ENCODE measurements at places on chromosomes 12 and 14.

DNA sequence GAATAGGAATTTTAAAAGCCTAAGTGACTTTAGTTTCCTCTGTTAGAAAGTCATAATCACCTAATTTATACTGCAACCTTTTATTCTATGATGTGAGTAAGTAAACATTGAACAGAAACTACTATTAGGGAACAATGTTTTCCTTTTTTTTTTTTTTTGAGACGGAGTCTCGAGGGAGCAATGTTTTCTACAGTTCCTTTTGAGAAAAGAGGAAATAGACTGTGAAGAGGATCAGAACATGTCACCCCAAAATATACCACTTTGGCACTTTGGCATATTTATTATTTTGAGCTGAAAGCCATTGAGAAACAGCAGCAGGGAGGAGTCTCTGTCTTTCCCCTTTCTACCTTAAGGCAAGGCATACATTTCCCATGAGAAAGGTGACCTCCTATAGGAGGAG lies 162.7 kb upstream of the CNOT2 start:
- no peak for DNase-seq

DNA sequence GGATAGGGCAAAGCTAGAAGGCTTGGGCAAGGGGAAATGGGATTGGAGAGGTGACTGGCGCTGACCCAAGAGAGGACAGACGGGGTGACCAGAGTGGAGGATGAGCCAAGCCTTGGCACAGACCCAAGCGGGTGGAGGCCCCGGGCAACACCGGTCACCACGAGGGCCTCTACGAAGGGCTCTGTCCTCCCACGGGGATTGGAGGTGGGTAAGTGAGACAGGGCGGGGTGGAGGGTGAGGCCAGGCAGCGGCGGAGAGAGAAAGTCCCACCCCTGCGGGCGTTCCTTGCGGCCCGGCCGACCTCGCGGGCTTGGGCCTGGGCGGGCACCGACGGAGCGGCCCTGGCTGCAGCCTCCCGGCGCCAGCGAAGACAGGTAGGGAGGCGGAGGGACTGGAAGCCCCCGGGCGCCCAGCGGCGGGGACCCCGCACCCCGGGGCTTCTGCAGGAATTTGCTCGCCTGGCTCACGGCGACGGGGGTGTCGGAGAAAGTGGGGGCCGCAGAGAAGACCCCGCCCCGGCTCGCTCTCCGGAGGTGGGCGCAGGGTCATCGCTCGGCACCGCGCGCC lies at the start of gene PAPLN:
Gene PAPLN, plus strand, starts transcription at position 288 of the 567 bp plus-strand sequence. CDS start 2,273 bp downstream, outside the sequence.
- DNase-seq = no peak

- DNase-seq = no peak
Observed at GRCh38 chr12:94889445-94890210, 113.9 kb downstream of the NDUFA12 start.

DNA sequence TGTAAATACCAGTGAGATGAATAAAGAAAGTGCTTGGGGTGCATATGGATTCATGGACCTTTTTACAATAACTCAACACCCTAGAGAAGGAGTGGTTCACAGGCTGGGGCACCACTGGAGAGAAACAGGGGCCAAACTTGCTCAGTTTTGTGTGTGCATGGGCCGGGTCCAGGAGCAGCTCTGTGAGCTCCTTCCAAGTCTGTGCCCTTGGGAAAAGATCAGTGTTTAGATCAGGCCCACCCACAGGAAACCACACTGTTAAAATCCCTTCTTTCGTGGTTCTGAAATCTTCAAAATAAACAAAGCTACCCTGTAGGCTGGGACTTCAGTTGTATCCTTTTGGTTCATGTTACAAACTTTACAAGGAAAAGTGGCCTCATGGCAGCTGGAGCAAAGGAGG lies 156.1 kb upstream of the TMEM260 start:
- DNase-seq = no peak

DNA sequence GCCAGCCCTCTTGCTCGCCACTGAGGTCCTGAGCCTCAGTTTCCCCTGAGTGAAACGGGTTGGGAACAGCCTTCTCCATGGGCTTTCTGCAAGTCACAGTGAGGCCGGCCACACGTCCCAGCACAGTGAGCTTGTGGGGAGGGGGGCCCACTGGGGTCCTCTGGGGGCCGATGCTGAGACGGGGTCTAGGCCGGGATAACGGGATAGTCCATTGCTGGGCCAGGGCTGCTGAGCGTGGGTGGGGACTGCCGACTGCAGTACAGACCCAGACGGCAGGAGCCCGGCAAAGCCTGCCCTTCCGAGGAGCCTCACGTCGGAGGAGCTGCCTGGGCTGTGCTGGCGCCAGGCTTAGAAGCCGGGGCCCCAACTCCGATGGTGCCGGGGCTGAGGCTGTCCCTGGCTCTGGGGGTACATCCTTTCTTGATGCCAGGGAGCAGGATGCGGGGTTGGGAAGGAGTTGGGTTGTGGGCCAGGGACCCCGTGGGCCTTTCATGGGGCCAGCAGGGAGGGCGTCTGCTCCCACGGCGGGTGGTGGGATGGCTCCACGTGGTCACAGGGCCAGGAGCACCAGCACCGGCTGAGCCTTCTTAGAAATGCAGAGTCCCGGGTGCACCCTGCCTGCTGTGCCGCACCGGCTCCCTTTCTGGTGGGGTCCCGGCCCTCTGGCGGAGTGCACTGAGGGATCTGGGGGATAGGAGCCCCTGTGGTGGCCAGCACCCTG lies 24.2 kb downstream of the NOC4L start:
- DNase-seq = no peak

GRCh38 chr14:54333511-54333910 lies 63.3 kb upstream of the CDKN3 start:
- DNase-seq = no peak

- no peak for DNase-seq
Observed at GRCh38 chr14:99664937-99665273, 19.2 kb upstream of the CYP46A1 start.

DNA sequence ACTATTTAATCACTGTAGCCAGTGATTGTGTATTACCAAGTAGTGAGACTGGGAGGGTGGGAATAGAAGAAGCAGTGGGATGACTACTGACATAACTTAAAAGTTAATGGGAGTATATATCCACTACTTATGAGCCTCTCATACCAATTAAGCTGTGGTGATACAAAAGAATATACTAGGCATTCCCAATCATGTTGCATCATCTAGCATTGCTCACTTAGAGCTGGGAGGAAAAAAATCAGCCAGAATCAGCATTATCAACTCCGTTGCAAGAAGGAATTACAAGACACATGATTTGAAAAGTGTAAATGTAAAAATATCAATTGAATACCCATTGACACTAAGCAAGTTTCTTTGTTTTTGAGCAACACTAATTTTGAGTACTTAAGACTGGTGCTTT lies 745 bp upstream of the PPP1R36 start:
- DNase-seq = no peak

DNA sequence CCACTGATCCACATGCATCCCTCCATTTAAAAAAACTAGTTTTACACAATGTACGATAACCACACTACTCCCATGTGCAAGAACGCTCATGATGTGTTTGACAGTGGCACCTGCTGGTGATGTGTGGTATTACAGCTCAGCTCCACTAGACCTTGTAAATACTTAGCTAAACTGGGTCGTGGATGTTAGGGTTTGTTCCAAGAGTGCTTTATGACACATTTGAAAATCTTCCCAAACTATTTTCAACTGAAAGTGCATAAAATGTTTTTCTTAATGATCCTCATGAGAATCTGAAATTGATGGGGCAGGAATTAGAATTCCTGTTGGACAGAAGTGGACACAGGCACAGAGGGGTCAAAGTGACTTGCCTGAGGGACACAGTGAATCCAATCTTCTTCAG lies 99.2 kb downstream of the SCARB1 start:
- DNase-seq = no peak

DNA sequence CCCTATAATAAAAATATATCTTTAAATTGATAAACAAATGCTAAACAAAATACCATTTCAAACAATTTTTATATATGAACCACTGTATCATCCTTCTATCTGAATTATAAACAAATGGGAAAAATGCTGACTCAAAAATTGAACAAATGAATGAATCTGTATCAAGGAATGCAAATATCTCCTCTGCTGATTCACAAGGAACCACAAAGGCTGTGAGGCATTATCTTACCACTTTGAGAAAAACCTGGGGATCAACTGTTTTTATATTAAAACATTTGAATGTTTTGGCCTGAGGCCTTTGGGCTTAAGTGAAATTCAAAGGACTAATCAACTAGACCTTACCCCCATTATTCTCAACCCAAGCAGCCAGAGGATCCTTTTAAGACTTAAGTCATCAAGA lies 86.3 kb downstream of the EML5 start:
- DNase-seq = no peak

GRCh38 chr14:75128596-75128990 lies 1.7 kb upstream of the NEK9 start:
- DNase-seq = no peak

DNA sequence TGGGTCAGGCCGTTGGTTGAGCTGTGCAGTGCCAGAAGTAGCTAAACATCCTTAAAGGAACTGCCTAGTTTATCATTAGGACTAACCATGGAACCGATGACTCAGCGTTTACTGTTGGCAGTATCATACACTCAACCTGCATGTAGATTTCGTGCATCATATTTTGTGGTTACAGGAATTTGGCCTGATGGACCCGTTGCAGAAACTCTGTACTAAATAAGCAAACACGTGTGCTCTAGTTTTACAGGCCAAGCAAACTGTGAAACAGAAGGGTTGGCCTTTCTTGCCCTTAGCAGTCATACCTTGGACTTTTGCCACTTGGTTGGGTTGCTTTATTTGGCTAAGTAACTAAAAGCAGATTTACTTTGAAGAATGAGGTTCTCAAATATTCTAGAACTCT lies 35.6 kb downstream of the DGLUCY start:
- DNase-seq = no peak

DNA sequence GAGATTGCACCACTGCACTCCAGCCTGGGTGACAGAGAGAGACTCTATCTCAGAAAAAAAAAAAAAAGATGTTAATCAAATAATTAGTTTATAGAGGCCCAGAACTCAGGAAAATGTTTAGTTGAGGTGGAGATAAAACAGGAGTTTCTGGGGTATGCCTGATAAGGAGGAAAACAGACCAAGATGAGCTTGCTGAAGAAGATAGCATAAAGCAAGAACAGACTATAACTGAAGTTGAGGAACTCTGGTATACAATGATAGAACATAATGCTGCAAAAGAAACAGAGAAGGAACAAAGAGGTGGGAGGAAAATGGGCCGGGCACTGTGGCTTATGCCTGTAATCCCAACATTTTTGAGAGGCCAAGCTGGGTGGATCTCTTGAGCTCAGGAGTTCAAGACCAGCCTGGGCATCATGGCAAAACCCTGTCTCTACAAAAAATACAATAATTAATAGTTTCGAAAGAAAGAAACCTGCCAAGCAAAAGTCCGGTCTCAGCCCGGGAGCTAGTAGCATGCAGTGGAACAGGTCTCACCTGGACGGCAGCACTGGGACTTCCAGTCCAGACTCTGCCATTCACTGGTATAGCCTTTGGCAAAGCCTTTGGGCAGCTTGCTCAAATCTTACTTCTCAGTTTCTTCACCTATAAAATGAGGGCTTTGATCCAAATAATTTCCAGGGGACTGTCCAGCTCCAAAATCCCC lies 25.4 kb downstream of the SLC35E3 start:
- no peak for DNase-seq

- no peak for DNase-seq
Observed at GRCh38 chr12:132640936-132641335, 22.4 kb downstream of the P2RX2 start.

- no peak for DNase-seq
Observed at GRCh38 chr14:72715215-72715849, 178.6 kb downstream of the DPF3 start.

DNA sequence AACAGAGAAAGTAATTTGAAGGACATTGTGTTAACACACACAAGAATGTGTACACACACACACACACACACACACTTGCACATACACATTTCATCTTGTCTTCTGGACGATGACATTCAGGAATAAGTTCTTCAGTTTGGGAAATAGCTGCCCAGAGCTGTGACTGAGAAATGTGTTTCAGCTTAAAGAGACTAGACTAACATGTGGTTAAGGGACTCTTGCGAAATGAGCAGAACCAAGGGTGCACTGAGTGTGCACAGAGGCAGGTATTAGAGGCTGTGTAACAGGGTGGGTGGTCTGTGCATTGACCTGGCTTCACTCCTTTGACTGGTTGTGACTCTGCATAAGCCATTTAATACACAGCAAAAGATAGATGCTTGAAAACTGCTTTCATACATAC lies 29.4 kb upstream of the KCNA5 start:
- DNase-seq = no peak

DNA sequence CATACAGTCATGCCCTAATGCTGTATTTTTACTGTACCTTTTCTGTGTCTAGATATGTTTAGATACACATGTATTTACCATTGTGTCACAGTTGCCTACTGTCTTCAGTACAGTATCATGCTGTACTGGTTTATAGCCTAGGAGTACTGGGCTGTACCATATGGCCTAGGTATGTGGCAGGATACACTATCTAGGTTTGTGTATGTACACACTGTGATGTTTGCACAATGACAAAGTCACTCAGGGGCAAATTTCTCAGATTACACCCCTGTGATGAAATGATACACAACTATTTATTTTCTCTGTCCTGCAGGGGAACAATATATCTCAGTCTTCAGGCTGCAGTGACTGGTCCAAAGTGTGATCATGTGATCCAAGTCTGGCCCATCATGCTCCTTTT lies 1076.1 kb downstream of the VRK1 start:
- no peak for DNase-seq

DNA sequence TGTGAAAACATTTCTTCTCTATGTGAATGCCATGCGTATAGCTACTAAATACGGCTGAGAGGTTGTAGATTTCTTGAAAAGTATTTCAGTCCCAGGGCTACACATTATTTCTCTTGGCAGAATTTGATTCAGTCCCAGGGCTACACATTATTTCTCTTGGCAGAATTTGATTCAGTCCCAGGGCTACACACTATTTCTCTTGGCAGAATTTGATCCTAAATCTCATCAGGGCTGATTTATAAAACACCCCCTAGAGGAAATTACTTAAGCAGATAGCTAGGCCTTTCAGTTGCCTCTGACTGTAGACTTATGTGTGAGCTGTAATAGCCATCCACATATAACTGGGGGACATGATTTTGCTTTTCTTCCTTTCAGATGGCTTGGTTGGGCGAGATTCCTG lies 50.4 kb downstream of the AK7 start:
- no peak for DNase-seq

DNA sequence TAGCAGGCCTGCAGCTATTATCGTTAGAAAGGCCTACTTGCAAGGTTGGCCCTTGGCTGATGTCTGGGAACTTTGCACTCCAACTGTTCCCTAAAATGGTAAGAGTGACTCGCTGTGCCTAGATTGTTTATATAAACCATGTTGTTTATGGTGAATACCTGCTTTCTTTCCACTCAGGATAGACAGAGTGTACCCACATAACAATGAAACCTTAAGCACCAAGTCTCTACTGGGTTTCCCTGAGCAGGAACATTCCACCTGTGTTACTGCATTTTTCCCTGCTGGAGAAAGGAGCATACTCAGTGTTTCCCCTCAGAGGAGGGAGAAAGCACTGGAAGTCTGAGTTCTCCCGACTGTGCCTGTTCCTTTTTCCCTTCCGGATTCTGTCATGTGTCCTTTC lies 32.8 kb downstream of the ERP29 start:
- DNase-seq = no peak
